Activated naive CD4-positive, alpha-beta T cell (primary cell): ENCODE measurements at places on chromosomes 16 and 17.
A peak's percentile ranks its signal among the peaks of the same experiment; 100 is the strongest.

GRCh38 chr16:14350081-14350480, 279.0 kb downstream of the MRTFB start:
- DNase-seq: no peak

- DNase-seq: no peak
Measured at GRCh38 chr16:57213462-57213861, 27.3 kb downstream of the RSPRY1 start.

GRCh38 chr17:45722161-45722560, 62.0 kb upstream of the CRHR1 start:
- no peak for DNase-seq

DNA sequence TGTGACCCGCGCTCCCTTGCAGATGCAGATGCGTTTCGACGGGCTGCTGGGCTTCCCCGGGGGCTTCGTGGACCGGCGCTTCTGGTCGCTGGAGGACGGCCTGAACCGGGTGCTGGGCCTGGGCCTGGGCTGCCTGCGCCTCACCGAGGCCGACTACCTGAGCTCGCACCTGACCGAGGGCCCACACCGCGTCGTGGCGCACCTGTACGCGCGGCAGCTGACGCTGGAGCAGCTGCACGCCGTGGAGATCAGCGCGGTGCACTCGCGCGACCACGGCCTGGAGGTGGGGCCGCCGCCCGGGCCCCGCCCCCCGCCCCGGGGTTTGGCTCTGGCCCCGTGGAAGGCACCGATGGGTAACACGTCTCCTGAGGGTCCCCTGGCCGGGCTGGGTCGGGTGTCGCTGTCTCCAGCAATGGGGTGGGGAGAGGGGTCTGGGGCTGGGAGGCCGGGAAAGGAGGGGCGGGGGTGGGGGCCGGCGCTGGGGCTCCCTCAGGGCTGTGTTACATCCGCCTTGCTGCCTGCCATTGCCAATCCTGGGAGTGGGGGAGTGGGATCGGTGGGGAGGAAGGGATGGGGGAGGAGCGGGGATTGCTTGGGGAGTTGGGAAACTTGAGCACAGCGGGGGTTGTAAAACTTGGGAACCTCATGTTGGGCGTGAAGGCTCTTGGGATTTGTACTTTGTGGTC, 737 bp downstream of the NUDT16L1 start:
- DNase-seq: peak; percentile 50

DNA sequence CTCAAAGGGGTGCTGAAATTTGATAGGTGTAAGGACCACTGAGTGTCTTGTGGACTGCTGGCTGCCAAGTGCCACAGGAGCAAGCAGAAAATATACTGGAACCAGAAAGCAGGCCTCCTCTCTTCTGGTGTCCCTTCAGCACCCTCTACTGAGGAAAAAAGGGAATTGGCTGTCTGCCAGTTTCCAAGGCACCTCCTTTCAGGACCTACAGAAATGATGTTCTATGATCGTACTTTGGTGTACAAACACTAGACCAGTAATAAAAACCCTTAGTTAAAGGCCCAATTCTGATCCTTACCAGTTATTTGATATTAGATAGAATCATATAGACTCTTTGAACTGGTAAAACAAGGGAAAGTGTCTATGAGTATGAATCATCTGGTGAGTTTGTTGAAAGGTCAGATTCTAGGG, 35.8 kb upstream of the BCAS3 start:
- no peak for DNase-seq

DNA sequence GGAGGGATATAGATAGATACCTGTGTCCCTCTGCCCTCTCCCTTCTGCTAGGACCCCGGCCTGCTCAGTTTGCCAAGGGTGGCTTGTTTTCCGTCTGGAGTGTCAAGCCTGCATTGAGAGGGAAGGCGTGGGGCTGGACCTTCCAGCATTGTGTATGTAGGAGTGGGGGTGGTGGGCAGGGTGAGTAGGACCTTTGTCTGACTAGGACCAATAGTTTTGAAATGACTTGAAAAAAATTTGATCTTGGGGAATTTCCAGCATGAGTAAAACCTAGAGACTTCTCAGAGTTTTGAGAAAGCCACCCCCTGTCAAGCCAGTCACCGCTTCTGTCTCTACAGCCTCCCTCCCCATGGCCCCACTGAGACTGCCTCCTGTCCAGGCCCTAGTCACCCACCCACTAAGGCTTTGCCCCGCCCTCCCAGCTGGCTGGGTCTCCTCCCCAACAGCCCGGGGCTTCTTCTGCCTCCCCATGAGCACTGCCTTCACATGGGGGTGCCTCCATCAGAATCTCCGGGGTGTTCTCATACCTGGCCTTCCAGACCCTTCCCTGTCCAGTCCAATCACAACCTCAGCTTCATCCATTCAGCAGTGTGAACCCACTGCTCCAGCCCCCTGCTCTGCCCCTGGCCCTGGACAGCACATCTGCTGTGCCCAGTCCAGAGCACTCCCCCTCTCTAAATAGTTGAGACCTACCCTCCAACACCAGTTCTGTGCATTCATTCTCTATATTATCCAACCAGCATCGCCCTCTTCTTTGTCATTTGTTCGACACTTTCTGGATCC, 207.0 kb downstream of the MSI2 start:
- DNase-seq: no peak

- DNase-seq: no peak
Measured at GRCh38 chr16:55272744-55273143, 51.3 kb upstream of the IRX6 start.
